ENCODE measurements at places on chromosomes 12 and 14.

DNA sequence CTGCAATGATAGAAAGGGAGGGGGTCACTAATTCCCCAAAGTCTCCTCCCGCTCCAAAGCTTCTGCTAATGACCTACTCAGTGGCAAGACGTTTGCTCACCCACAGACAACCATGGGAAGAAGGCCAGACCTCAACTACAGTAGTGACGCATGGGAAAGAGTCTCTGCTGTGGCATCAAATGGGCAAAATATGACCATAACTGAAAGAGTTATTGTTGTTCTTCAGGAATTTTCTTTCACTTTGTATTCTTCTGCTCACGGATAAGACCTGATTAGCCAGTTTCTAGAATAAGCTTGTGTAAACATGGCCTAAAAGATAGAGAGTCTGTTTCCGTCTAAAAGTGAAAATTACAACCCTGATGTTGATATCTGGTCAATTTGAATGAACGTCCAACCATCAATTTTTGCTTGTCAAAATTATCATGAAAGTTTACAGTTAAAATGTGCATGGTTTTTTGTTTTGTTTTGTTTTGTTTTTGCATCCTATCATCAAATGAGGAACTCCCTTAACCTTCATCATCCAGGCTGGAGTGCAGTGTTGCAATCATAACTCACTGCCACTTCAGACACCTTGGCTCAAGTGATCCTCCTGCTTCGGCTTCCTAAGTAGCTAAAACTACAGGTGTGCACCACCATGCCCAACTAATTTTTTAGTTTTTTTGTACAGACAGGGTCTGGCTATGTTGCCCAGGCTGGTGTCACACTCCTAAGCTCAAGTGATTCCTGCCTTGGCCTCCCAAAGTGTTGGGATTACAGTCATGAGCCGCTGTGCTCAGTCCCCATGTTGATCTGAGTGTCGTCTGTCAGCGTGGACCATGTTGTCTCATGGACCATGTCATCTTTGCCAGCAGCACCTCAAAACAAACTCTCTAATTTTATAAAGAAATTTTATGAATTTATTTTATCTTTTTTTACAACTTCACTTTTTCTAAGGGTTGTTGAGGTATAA lies 7.0 kb downstream of the KRT6B start:
- DNase-seq: no peak

GRCh38 chr12:50618864-50619609 lies 114.3 kb downstream of the DIP2B start:
- DNase-seq: no peak

- no peak for DNase-seq
Measured at GRCh38 chr12:23536293-23536692, 413.2 kb downstream of the SOX5 start.

DNA sequence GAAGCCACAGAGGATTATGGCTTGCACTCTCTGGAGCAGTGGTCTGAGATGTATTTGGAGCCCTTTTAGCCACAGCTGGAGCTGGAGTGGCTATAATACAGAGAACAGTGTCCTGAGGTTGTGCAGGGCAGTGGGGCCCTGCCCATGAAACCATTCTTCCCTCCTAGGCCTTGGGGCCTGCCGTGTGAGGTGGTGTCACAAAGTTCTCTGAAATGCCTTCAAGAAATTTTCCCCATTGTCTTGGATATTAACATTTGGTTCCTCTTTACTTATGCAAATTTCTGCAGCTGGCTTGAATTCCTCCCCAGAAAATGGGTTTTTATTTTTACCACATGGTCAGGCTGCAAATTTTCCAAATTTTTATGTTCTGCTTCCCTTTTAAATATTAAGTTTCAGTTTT lies 79.3 kb downstream of the UNC79 start:
- DNase-seq: no peak

DNA sequence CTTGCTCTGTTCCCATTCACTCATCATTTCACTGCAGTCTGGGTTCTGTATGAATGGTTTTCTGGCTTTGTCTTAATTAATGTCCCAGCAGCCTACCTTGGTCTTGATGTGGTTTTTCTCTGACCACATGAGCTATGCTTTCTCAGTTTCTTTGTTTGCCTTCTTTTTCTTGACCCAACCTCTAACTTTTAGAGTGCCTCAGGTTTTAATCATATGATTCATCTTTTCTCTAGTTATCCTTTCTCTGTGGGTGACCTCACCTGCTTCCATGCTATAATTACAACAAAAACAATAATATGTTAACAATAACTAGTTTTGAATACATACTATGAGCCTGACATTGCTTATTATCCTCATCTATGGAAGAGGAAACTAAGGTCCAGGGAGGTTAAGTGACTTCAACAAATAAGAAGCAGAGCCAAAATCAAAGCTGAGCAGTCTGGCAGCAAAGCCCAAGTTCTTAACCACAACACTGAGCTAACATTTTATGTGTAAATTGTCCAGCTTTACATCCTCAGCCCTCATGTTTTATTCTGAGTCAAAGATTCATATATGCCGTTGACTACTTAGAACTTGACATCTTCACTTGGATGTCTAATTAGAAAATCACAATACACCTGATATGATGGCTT lies 4.7 kb upstream of the EPYC start:
- DNase-seq: no peak

DNA sequence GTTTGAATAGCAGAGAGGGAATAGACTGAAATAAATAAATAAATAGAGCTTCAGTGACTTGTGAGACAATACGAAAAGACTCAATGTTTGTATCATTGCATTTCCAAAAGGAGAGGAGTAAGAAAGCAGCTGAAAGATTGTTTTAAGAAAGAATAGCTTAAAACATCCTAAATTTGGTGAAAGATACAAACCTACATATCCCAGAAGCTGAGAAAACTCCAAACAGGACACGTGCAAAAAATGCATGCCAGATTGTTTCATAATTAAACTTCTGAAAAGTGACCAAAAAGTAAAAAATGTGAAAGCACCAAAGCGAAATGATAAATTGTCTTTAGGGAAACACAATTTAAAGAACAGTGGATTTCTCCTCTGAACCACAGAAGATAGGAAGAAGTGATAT lies 711.0 kb downstream of the AACS start:
- no peak for DNase-seq

DNA sequence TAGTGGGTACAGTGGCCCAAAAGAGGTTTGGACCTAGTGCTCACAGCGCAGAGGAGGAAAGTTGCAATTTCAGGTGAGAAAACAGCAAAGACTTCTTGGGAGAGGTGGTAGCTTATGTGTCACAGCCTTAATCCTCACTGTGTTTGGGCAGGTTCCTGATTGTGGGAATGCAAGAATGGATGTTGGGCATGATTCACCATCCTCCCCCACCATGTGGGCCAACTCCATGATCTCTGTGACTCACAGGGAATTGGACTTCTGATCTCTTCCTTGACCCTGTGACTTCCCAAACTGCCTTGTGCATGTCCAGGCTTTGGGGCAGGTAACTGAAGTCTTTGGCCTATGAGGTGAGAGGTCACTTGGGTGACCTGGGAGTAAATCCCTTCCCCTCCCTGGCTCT lies 1.8 kb upstream of the CHST11 start:
- no peak for DNase-seq

GRCh38 chr12:87883806-87884205 lies 145.4 kb downstream of the C12orf50 start:
- DNase-seq: no peak

- no peak for DNase-seq
Measured at GRCh38 chr12:1575408-1576401, 18.7 kb downstream of the FBXL14 start.

- peak; percentile 51 for DNase-seq
Measured at GRCh38 chr12:120687578-120688289, 785 bp downstream of the MLEC start.

GRCh38 chr14:105471297-105471821 lies 3.3 kb upstream of the CRIP2 start:
- no peak for DNase-seq

GRCh38 chr14:92511453-92512238 lies 1.9 kb upstream of the RIN3 start:
- DNase-seq: no peak

- DNase-seq: no peak
Measured at GRCh38 chr12:128840862-128841468, 12.3 kb upstream of the GLT1D1 start.

DNA sequence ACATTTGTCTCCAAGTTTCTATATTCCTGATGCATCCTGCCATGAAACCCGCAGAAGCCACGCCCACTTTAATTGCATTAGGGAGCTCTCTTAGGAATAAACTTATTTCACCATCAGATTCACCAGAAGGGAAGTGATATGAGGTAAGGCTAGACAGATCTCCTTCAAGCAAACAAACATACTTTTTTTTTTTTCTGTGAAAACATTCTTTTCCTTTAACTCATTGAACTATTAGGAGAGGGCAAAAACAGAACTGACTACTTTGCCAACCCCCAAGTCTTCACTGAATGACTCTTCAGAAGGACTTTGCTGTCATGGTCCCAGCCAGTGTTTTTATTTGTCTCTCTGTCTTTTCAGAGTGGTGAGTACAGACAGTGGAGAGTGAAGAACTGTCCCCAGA lies 48.4 kb downstream of the GTF2A1 start:
- no peak for DNase-seq

GRCh38 chr12:15928346-15928745 lies 17.2 kb downstream of the DERA start:
- DNase-seq: no peak

- no peak for DNase-seq
Measured at GRCh38 chr12:57476993-57477709, 2.5 kb downstream of the ARHGAP9 start.

- no peak for DNase-seq
Measured at GRCh38 chr12:4311776-4312175, 9.2 kb upstream of the TIGAR start.

DNA sequence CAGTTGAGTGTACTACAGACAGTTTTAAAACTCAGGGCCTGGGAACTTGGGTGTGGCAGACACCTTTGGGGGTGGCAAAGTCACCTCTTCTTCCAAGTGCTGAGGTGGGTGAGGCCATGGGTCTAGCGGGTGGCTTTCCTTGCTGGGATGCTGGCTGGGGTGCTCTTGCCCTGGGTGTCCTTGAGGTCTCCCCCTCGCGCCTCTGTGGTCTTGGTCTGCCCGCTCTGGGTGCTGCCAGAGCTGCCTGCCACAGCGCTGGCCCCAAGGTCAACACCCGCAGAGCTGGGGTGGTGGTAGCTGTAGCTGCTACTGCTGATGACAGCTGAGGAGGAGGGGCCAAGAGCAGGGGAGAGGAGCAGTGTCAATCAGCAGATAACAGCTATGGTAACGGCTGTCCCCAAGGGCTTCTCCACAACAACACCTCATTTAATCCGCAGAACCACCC lies 6.8 kb downstream of the KRT74 start:
- DNase-seq: no peak

- no peak for DNase-seq
Measured at GRCh38 chr14:102252834-102253801, 51.8 kb downstream of the MOK start.

DNA sequence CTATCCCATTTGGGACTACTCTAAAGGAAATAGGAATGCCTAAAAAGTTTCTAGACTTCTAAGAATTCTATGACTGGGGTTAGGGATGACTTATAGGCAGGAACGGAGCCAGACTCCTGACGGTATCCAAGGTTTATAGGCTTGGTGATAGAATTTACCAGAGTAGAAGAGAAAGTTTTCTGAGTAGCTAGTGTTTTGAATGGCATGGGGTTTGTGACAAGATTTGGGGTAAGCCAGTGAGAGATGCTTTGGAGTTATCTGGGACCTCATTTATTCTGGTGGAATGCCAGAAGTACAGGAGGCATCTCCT lies 444.6 kb downstream of the RAD51B start:
- no peak for DNase-seq

GRCh38 chr12:27272373-27273028 lies 28.4 kb downstream of the STK38L start:
- DNase-seq: no peak

DNA sequence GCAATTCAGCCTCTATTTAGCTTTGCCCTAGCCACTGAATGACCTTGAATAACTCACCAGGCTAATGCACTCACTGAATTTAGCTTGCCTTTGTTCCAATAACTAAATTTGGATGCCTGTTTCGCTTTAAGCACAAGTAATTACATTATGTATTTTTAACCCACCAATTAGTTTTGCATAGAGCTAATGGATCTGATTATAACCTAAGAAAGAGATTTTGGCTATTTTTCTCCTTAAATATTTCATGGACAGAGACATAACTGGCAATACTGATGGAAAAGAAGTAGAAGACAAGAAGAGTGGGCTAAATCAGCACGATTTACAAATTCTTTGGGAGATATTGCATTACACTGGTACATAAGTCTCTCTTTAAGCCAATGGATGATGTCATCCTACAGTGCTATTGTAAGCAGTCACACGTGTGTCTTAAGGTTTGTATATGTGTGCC lies 85.7 kb downstream of the AKAP6 start:
- no peak for DNase-seq

- DNase-seq: peak; percentile 26
Measured at GRCh38 chr12:53098354-53098981, 1.0 kb downstream of the IGFBP6 start.

GRCh38 chr12:53719649-53720048 lies 7.6 kb downstream of the CALCOCO1 start:
- DNase-seq: no peak

DNA sequence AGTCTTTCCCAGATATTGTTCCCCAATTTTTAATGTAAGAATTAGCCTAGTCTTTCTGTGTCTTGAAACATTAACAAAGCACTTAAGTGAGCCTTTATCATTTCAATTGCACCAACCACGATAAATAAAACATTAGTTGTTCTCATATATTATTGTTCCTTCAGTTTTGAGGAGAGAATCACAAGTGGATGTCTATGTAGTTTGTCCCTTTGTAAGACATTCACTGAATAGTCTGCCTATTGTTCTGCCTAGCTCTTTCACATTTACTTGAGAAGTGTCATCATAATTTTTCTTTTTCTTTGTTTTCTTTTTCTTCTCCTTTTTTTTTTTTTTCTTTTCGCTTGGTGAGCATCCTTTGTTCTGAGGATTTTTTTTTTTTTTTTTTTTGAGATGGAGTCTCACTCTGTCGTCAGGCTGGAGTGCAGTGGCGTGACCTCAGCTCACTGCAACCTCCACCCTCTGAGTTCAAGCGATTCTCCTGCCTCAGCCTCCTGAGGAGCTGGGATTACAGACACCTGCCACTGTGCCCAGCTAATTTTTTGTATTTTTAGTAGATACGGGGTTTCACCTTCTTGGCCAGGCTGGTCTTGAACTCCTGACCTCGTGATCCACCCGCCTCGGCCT lies 129.7 kb downstream of the SYT1 start:
- no peak for DNase-seq

DNA sequence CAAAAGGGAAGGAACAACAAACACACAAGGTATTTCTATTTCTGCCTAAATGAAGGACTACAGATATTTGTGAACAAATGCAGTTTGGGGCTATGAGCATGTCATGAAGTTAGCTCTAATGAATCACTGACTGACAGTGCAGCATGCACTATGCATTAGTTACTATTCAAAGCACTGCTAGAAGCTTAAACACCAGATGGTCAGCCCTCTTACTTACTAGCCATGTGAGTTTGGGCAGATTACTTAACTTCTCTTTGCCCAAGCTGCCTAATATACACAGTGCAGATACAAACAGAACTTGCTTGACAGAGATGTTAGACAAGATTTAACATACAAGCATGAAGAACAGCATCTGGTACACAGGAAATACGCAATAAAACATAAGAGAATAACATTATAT lies 96.0 kb downstream of the ATXN2 start:
- no peak for DNase-seq

- DNase-seq: no peak
Measured at GRCh38 chr12:106096376-106096775, 42.4 kb downstream of the NUAK1 start.
